GM12891 (cell line): ENCODE measurements at places on chromosomes 6 and 20.

DNA sequence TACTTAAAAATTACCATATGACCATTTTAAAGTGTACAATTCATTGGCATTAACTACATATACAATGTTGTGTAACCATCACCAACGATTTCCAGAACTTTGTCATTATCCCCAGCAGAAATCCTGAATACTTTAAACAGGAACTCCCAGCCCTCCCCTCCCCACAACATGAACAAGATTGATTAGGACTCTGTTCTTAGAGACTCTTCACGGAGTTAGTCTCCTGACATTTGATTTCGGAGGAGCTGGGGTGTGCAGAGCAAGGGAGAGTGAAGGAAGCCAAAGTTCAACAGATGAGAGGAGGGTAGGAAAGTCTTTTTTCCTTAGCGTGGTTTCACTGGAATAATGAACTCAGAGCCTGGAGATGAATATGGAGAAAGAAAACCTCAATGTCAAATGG lies 17.2 kb upstream of the QKI start:
- no peak for DNase-seq

DNA sequence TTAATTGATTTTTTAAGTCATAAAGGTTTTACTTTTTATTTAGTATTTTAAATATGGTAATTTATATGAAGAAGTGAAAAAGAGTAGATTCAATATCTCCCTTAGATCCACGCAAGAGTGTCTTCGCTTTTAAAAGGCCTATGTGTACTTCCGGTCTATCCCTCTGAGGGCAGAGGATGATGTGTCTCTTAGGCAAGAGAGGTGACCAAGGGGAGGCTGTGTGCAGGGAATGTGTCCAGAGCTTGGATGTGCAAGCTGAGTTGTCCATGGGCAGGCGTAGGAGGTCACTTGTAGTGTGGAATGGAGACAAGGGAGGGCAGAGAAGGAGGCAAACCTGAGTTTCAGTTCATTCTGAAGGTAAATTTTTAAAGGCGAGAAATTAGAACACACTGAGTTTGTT lies 113.9 kb downstream of the CRYBG1 start:
- no peak for DNase-seq

- no peak for DNase-seq
These were observed 8.0 kb downstream of the NCOA3 start for GRCh38 chr20:47509685-47510084.

DNA sequence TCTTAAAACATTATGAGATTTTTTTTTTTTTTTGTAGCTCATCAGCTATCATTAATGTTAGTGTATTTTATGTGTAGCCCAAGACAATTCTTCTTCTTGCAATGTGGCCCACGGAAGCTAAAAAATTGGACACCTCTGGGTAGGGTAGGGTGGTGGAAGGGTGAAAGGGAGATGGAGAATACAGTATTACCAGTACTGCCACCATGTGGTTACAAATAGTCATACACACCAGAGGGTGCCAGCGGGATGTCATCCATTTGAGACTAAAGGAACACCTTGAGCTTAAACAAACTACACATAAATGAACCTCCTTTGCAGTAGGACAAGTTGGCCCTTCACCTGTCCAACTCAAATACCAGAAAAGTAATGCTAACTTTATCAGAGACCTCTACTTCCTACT lies 601.9 kb downstream of the HTR1B start:
- no peak for DNase-seq

DNA sequence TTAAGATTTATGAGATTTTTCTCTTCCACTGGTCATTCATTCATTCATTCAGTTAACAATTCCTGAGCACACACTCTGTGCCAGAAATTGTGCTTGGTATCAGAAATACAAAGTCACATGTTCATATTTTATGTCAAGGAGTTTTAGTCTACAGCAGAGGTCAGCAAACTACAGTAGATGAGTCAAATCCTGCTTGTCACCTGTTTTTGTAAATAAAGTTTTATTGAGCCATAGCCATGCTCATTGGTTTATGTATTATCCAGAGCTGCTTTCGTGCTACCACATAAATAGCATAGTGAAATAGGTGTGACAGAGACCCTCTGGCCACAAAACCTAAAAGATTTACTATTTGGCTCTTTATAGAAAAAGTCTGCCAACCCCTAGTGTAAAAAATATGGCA lies 46.8 kb downstream of the THEMIS start:
- no peak for DNase-seq

DNA sequence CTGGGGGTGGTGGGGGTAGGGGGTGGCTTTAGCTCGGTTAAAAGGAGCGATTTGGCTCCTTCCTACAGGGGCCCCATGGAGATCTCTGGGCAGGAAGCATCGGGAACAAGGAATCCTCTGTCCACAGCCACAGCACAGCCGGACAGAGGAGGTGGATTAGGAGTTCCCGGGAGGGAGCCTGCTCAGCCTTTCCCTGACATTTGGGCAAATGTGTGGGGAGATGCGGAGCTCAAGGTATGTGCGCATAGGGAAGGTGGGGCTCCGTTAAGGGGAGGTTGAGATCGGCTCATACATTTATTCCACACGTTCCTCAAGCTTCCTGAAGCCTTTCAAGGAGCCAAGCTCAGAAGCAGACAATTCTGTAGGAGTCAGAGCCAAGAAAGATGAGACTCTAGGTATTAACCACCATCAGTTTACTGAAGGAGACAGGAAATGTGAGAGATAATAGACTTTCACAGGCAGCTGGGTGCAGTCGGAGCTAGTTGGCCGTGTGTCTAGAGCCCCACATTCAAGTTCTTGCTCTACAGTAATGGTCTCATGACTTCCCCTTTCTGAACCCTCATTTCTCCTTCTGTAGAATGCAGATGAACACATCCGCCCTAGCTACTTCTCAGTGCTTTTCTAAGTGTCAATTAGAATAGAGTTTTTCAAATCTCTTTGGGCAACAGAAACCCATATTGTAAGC lies 40.8 kb upstream of the EPB41L1 start:
- peak; percentile 43 for DNase-seq

GRCh38 chr20:2891343-2891742 lies 18.1 kb downstream of the PTPRA start:
- no peak for DNase-seq

DNA sequence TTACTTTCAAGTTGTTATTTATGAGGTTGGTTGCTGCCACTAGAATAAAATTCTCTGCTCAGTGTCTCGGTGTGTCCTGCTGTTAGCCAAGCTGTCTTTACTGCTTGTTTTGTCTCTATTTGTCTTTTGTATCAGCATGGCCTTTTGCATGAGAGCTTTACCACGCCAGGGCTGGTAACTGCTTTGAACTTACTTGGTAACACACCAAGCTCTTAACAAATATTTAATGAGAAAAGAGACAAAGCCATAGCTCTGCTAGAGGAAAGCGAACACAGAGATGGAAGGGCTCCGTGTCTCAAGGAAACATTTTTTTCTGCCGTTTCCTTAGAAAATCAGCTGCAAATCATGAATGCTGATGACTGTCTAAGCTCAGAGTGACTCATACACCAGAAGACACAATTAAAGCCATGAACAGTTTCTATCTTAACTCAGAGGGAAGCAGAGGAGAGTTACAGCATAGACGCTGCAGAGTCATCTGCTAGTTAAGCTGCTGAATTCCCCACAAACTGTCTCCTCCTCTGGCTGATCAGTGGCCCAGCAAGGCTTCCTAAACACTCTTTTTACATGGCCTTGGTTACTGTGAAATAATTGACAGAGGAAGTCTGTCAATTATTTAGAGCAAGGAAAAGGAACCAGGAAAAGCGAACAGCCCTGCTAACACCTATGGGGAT lies 44.8 kb downstream of the AGPAT4 start:
- DNase-seq, result no peak

DNA sequence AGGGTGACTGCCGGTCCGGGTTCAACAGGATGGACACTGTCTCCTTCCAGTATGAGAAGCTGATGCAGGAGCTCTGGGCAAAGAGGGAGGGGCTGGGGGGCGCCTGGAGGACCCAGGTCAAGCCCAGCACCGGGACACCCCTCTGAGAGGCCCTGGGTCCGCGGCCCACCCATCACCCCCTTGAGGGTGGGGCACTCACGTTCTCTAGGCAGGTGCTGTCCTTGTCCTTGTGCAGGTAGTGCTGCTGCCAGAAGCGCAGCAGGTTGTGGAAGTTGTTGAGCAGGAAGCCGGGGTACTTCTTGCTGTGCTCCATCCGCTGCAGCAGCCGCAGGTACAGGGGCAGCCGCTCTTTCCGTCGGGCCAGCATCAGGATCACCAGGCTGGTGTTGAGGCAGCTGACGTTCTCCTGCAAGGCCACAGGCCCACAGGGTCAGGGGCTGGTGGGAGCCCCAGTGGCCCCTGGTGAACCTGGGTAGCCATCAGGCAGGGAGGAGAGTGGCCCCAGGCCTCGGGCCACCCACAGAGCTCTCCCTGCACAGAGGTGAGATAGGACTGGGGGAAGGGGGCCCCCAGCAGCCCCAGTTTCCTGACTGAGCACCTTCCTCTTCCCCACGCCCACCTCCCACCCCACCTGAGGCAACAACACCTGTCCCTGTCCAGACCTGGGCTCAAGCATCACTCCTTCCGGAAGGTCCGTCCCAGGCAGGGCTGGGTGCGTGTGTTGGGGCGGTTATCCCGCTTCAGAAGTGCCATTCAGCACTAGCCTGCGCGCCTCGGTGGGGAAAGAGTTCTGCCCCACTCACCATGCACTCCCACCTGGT lies 47.8 kb downstream of the MYH7B start:
- DNase-seq, result no peak

- DNase-seq, result no peak
These were observed 71.1 kb upstream of the RUNX2 start for GRCh38 chr6:45256697-45257695.

GRCh38 chr6:143183666-143184065 lies 123.0 kb downstream of the AIG1 start:
- DNase-seq, result no peak

- no peak for DNase-seq
These were observed 105.8 kb upstream of the ASCC3 start for GRCh38 chr6:100986921-100987320.

DNA sequence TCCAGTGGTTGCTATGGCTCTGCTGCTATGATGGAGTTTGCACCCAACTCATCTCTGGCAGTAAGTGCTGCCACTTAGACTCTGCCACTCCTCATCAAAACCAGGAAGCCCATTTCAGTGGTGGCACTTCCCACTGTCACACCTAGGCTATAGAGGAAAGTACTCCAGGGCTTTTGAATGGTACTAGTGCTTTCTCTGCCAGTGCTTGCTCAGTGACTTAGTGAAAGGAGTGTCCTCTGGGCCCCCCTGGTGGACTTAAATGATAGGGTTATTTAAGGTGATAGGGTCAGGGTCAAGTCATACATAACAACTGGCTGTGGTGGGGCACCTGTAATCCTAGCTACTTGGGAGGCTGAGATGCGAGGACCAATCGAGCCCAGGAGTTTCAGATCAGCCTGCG lies 22.8 kb downstream of the FITM2 start:
- no peak for DNase-seq

GRCh38 chr6:35018182-35018519 lies 123.0 kb downstream of the TCP11 start:
- DNase-seq, result no peak

- DNase-seq, result no peak
These were observed 19.4 kb downstream of the FAM50B start for GRCh38 chr6:3868544-3868943.

DNA sequence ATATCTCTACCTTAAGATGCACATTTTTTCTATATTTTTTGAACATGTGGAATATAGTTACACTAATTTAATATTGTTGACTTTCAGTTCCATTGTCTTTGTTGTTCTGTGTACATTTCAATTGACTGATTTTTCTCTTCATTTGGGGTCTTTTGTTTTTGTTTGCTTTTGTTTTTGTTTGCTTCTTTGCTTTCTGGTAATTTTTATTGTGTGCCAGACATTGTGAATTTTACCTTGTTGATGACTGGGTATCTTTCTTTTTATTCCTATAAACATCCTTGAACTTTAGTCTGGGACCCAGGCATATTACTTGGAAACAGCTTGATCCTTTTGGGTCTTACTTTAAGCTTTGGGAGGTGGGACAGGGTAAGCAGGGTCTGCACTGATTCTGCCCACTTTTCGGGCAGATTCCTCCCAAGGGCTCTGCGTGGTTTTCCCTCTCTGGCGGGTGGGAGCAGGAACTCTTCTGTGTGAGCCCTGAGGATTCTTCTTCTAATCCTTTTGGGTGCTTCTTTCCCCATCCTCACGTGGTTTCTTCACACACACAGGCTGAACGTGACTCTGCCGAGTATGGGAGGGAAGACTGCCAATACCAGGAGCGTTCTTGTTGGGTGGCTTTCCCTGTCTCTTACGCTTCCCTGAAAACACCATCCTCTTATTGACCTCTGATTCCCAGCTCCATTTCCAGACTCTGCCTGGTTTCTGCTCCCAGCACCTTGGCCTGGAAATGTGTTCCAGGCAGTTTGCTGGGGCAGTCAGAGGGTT lies 200.5 kb downstream of the ARID1B start:
- no peak for DNase-seq

GRCh38 chr6:26318459-26319404 lies 46.3 kb upstream of the BTN3A2 start:
- no peak for DNase-seq

DNA sequence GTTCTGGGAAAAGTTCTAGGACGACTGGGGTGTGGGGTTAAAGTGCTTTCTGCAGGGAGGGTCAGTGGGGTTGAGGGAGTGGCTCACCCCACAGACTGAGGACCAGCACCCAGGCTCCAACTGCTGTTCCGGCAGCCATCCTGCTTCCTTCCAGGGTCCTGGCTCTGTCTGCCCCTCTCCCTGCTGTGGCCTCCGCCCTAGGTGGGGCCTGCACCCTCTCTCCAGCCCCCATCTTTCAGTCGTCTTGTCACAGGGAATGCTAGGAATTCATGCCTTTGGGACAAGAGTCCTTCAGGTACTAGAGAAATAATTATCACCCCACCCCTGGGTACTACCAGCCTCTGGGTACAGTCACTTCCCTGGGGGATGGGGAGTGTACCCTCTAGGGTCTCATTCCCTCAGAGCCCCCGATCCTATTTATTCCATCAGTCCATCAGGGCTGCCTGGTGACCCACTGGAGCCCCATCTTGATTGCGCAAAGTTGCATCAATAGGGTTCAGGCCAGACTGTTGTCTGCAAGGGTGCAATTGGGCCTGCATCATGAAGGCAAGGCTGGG lies at the start of gene AGER:
Gene AGER, minus strand, starts transcription at position 170 of the 557 bp plus-strand sequence. Its CDS starts 31 bp downstream, at position 139.
- no peak for DNase-seq

DNA sequence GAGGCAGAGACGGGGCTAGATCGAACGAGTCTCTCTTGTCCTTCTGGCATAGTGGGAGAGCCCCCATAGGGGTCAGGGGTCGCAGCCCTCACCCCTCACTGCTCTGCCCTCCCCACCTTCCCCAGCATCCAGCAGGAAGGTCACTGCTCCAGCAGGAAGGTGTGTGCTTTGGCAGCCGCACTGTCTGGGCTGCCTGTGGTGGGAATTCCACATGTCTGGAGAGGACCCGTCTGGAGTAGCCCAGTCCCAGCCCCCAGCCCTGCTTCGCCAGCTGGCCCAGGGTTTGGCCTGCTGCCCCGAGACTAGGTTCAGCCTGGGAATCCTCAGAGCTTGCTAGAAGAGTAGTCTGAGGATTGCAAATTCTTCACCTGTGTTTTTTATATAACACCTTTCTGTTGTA lies 2.5 kb upstream of the R3HDML start:
- no peak for DNase-seq

DNA sequence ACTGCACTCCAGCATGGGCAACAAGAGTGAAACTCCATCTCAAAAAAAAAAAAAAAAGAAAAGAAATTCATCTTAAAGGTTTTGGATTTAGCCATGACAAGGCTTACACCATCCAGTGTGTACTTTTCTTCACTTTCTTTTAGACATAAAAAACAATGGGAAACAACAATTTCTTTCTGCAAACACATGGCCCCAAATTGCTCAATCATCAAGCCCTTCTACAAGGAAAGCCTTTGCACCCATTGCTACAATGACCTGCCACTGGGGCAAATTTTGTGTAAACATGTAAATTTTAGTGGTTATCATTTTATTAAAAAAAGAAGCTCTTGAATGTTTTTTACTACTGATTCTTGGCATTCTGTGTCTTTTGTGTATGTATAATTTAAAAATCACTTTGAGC lies 131.8 kb upstream of the QKI start:
- no peak for DNase-seq
